ENCODE measurements at places on chromosomes 1 and 21.
A peak's percentile ranks its signal among the peaks of the same experiment; 100 is the strongest.

DNA sequence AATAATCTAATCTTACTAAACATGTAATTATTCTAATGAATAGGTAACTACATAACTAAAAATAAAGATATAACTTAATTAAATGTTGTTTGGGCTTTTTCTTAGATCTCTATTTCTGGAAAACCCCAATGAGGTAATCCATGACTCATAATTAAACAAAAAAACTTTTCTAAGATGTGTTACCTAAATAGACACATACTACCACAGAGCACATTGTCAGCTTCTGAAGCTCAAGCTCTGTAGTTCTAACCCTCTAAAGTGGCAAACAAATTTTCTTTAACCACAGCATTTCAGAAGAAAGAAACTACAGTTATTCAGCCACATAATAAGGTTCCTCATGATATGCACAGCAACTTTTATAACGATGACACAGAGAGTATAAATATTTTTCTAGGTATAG, 4.2 kb downstream of the OR6K3 start:
- DNase-seq, result no peak

DNA sequence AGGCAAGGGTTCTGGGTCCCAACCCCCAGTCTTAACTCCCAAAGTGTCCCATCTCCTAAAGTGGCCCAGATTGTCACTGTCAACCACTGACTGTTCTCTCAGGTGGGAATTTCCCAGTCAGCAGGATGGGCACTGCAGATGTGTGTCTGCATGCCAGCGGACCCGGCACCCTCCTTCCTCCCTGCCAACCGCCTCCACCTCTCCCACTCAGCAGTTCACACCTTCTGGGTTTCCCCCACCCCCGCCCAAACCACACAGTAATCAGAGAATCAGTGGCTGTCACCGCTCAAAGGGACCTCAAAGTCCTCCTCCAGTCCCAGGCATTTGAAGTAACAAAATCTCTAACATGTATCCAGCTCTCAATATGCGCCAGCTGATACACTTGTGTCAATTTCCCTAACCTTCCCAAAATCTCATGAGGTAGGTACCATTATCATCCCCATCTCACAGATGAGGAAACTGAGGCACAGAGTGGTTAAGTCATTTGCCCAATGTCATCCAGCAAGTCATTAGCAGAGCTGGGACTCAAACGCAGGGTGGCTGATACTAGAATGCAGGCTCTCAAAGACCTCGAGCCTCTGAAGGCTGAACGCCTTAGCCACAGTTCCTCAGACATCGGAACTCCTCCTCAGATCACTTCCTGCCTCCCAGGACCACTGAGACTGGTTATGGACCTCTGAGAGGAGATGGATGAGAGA, 4.8 kb downstream of the RUNX3 start:
- DNase-seq, result peak; percentile 59

DNA sequence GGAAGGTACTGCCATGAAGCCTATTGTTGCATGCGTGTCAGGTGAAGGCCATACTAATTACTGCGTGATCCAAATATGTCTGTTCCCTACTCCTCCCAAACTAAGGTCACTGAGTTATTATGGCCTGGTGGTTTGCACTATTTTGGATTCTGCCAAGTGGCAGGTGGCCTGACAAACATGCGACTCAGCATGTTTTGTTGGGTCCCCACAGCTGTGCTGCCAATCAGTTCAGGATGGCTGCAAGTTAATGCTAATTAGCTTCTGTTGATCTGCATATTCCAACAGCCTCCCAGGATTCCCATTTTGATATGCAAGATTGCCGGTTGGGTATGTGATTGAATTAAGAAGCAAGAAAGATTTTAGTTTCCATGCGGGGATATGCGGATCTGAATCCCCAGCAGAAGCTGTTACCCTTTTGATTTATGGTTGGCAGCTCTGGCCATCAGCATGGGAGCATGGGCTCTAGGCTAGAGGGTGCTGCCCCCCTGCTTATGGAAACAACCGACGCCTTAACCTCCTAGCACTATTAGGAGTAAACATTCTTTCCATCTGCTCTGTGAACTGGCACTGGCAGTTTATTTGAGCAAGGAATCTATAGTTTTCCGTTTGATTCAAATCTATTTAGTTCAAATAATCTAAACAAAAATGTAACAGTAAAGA, 429.8 kb upstream of the C1orf87 start:
- no peak for DNase-seq

GRCh38 chr1:109926662-109927300, 16.1 kb downstream of the CSF1 start:
- no peak for DNase-seq

DNA sequence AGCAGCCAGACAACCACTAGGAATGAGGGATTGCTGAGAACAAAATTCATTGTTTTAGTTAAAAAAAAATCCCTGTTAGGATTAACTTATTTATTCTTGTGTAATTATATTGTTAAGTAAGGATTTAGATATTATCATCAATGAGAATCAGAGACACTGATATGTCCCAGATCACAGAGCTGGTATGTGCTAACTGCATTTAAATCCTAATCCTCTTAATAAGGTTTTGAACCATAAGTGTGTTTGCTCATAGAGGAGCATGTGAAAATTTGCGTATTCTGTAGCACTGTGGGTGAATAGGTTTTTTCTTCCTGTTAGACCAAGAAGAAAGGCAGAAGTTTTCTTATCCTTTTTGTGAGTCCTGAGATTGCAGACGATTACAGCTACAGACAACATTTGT, 147.1 kb downstream of the HHAT start:
- no peak for DNase-seq

DNA sequence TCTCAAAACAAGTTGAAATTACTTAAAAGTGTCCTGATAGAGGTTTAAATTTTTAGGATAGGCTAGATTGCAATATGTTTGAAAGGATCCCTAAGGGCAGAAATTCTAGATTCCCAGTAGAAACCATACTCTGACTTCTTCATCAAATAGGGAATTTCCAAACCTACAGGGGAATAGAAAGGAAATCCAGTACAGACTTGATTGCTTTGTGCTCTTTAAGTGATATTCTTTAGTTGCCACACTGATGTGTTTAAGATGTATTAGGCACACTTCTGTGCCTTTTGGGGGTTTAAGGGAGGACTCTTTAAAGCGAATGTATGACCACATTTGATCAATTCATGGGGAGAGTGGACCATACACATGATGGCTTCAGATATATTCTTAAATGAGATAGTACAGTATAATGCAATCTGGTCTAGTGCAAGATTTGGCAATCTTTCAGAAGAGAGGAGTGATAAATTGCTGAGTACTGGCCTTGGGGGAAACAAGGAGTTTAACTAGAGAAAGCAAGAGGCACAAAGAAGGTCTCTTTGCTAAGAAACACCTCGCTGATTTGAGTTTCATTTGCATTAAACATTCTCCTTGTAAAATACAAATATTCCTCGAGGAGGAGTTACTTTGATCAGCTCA, 268.8 kb upstream of the NR5A2 start:
- DNase-seq, result no peak

DNA sequence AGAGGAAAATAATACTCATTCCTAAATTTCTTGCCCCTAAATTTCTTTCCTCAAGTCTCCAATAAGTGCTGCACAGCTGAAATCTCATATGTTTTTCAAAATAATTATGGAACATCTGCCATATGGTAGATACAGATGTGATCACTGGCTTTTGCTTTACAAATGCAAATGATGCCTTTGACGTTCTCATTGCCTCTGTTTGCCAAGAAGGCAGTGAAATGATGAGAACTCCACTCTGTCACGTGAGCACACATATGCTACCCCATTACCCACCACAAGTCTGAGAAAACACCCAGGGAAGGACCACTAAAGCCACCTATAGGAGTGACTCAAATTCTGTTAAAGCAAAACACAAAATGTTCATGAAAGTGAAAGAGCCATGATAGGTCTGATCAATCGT, 43.9 kb downstream of the DSCAM start:
- no peak for DNase-seq

DNA sequence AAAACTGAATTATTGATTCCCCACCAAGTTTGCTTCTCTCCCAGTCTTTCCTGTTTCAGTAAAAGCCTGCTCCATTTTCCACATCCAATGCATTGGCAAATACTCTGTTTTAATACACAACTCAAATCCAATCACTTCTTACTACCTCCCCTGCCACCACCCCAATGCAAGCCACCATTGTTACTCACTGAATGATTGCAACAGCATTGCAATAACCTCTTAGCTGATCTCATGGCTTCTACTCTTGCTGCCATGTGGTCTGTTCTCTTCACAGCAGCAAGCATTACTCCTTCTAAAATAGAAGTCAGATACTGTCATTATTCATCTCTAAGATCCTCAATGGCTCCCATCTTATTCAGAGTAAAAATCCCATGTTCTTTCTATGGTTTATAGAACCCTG, 123.4 kb downstream of the ATP6V1G3 start:
- no peak for DNase-seq

- no peak for DNase-seq
Observed at GRCh38 chr21:37223804-37224345, 43.3 kb downstream of the VPS26C start.

DNA sequence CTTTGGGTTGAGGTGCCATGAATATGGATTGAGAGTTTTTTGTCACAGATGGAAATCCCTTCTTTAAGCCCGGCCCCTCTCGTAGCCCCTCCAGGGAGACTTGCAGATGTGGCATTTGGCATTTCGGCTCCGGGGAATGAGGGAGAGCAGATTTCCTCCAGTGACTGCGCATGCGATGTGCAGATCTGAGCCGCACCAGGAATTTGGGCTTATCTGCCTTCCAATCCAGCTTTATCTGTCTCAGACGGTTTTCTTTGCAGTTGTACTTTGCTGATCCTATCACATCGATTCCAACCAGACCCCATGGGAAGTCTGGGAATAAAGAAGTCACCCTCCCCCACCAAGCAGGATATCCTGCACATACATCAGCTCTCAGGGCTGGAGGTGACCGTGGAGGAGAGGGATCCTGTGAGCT, 11.7 kb downstream of the KIF26B start:
- DNase-seq, result no peak

- DNase-seq, result no peak
Observed at GRCh38 chr1:202858331-202858730, 30.6 kb downstream of the RABIF start.

GRCh38 chr1:6358144-6358624, 35.4 kb downstream of the ACOT7 start:
- no peak for DNase-seq

- no peak for DNase-seq
Observed at GRCh38 chr1:95023399-95024043, 49.2 kb downstream of the ALG14 start.

DNA sequence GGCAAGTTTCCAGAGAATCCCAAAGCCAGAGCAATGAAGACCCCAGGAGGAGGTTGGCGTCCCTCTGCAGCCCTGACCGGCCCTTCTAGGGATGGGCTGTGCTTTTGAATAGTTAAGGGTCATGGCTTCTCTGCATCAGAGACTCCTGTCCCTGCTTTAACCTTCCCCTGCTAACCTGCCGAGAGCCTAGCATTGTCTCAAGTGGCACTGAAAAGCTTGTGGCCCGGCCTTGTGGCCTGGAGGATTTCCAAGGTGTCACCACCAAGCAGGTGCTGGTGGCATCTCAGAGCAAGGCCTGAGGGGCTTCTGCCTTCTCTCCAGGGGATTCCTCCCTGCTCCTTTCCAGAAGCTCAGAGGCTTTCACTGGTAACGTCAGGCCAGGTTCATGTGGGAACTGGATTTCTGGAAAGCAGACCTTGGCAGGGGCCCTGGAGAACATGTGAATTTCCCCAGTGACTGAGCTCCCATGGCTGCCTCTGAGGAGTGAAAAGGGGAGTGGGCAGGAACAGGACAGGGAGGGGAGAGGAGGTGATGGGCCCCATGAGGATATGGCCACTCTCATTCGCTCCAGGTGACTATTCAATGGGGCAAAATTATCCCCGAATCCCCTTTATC, 409.9 kb downstream of the PTPRU start:
- DNase-seq, result no peak
